Esophagus squamous epithelium (tissue), 5 donors: ENCODE measurements at places on chromosomes 7 and 10.

- H3K4me3 ChIP-seq: no peak overlapping the region
- no peak overlapping the region for H3K27ac ChIP-seq
- H3K27me3 ChIP-seq: no peaks in the 10 kb centered on the region
- H3K4me1 ChIP-seq: no peaks in the 10 kb centered on the region
- DNase-seq: no peak
- no peaks in the 10 kb centered on the region for H3K36me3 ChIP-seq
These were observed 47.9 kb upstream of the DOCK1 start for GRCh38 chr10:126857178-126857806.

DNA sequence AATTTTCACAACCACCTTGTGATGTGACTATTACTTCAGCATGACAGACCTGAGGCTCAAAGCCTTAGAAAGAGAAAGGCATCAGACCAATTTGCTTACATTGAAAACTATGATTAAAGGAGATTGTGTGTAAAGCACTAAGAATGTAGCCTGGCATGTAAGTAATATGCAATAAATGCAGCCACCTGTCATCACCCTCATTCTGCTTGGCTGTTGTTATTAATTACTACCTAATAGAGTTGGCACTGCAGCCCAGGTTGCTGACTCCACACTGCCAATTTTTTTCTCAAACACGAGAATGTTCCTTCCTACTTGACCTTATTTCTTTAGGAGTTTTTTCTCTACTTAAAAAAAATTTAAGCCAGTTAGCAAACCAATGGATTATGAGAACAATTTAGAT is 61.2 kb upstream of the NPVF start:
- no peaks in the 10 kb centered on the region for H3K4me1 ChIP-seq
- H3K27me3 ChIP-seq: no peaks in the 10 kb centered on the region
- no peak for DNase-seq

DNA sequence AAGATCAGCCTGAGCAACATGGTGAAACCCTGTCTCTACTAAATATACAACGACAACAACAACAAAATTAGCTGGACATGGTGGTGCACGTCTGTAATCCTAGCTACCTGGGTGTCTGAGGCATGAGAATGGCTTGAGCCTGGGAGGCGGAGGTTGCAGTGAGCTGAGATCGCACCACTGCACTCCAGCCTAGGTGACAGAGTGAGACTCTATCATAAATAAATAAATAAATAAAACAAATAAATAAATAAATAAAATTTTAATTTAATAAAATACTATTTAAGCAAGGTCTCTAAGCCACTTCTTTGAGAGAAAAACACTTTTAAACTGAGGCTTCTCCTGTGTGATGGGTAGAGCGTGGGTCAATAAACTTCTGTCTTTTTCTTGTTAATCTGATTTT is 38.3 kb downstream of the MICU1 start:
- no peaks in the 10 kb centered on the region for H3K36me3 ChIP-seq
- H3K27me3 ChIP-seq: no peaks in the 10 kb centered on the region
- no peak overlapping the region for H3K27ac ChIP-seq
- DNase-seq: no peak
- no peaks in the 10 kb centered on the region for H3K4me1 ChIP-seq

DNA sequence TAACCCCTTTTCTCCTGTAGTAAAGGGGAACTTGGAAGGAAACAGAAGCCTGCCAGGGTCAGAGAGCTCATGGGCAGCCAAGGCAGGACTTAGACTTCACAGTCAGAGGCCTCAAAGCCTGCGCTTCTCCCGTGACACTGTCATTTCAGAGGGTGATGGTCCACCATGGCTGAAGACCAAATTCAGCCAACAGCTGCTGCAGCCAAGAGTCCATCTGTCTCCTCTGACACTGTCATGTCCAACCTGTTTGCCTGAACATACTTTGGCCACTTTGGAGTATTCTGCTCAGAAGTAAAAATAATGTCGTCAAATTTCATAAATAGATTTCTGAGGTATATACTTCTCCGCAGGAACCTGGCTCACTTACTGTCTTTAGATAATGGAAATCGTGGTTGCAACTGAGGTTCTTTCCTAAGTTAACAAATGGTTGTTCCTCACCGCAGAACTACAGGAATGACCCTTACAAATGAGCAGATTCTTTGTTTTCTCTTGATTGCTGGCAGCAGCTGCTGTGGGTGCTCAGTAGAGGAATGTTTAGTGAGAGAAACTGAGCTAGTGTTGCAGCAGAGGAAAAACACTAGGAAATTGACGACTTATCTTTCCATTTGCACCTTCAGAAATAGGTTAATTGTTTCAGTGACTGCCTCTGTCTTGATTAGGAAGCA is 626.5 kb downstream of the SDK1 start:
- no peak for DNase-seq
- no peaks in the 10 kb centered on the region for H3K4me1 ChIP-seq
- H3K4me3 ChIP-seq: no peak overlapping the region
- no peaks in the 10 kb centered on the region for H3K36me3 ChIP-seq
- H3K27ac ChIP-seq: no peak overlapping the region

DNA sequence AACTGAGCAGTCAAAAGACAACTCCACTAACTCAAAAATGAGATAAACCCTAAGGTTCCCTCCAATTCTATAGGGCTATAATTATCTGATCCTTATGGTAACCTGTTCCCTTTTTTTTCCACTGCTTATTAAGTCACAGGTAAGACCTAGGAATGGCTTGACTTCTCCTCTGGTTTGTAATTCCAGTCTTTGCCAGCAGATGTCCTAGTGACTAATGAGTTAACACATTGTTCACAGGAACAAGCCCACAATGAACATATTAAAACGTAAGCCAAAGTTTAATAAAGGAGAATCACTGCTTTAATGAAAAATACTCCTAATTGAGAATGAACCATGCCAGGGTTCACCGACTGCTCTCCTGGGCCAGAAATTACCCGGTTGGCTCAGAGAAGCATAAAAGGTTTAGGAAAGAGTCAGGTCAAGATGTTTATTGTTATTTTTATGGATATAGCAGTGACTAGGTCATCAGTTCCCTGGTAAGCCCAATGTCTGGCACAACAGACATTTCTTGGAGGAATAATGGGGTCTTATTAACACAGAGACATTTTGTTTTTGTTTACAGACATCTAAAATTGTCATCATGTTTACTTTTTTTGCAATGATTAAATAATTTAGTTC is 120.1 kb downstream of the ELAPOR2 start:
- DNase-seq: no peak
- H3K27ac ChIP-seq: no peak overlapping the region
- H3K27me3 ChIP-seq: no peaks in the 10 kb centered on the region
- H3K4me1 ChIP-seq: no peaks in the 10 kb centered on the region

DNA sequence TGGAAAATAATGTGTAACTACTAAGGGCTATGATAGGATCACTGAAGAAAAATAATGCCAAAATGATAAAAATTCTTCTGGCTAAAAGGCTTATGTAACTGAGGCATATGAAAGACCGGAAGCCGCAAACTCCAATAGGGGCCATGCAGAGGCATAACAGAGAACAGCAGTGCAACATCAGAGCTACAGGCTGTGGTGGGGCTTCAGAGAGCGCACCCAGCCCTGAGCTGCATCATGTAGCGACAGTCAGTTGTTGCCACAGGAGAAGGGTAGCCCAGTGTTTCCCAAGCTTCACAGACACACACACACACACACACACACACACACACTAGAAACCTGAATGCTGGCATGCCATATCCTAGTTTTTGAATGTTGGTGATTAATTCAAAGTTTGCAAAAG is 9.3 kb downstream of the LLCFC1 start:
- DNase-seq: no peak
- peaks cover 8% of the 10 kb centered on the region for H3K4me1 ChIP-seq
- no peak overlapping the region for H3K4me3 ChIP-seq
- H3K27ac ChIP-seq: no peak overlapping the region
- no peaks in the 10 kb centered on the region for H3K27me3 ChIP-seq
